ENCODE measurements at places on chromosomes 1 and 21.

DNA sequence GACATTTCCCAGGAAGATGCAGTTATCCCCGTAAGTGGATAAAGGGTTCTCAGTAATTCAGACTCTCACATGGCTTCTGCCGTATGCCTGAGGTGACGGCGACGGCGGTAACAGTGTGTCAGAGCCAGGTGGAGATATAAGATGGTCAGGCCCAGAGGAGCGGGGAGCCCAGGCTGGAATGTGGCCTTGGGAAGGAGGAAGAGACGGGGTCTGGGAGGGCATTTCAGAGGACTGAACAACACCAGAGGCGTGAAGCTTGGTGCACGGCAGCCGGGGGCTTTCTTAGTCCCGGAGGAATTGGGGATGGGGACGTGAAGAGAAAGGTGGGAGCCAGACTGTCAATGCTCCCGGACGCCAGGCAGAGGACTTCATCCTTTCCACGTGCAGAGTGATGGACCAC lies 1.0 kb downstream of the RER1 start:
- no peak for DNase-seq

- DNase-seq = no peak
These were observed 71.8 kb downstream of the ODF2L start for GRCh38 chr1:86324130-86324822.

GRCh38 chr1:76613886-76614285 lies 253.4 kb upstream of the ST6GALNAC5 start:
- DNase-seq = no peak

DNA sequence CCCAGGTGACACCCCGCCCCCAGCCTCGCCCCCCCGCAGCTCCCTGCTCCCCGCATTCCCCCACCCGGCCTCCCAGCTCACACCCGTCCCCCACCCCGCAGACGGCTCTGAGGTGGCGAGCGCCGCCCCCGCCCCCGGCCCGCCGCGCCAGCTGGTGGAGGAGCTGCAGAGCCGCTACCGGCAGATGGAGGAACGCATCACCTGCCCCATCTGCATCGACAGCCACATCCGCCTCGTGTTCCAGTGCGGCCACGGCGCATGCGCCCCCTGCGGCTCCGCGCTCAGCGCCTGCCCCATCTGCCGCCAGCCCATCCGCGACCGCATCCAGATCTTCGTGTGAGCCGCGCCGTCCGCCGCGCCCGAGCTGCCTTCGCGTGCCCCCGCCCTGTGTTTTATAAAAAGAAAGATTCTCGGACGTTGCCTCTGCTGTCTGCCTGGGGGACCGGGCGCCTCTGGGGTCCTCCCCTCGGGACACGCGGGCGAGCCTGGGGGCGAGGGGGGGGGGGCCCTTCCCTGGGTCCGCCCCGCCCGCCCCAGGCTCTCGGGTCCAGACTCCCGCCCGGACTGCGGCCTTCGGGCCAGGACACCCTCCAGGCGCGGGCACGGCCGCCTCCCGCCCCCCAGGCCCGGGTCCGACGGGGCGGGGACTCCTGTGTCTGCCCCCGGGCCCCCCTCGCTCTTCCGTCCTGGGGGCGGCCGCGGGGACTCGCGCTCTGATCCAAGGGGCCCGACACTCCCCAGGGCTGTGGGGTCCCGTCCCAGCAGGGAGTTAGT lies 1.6 kb upstream of the MMP23B start:
- DNase-seq = peak; percentile 92

- no peak for DNase-seq
These were observed 12.5 kb upstream of the TNNI3K start for GRCh38 chr1:74222701-74223100.

GRCh38 chr1:172496678-172497077 lies 36.3 kb upstream of the SUCO start:
- DNase-seq = no peak

- no peak for DNase-seq
These were observed 78.7 kb downstream of the FGGY start for GRCh38 chr1:59375321-59376220.

- no peak for DNase-seq
These were observed 64.0 kb downstream of the CCDC18 start for GRCh38 chr1:93244298-93245069.

GRCh38 chr1:218164111-218164929 lies 120.8 kb upstream of the RRP15 start:
- no peak for DNase-seq

GRCh38 chr1:151408891-151409290 lies 9.5 kb downstream of the PSMB4 start:
- DNase-seq = no peak

- no peak for DNase-seq
These were observed 23.3 kb downstream of the UBASH3A start for GRCh38 chr21:42426876-42427480.

GRCh38 chr1:30966690-30967369 lies 58.3 kb upstream of the SDC3 start:
- no peak for DNase-seq

DNA sequence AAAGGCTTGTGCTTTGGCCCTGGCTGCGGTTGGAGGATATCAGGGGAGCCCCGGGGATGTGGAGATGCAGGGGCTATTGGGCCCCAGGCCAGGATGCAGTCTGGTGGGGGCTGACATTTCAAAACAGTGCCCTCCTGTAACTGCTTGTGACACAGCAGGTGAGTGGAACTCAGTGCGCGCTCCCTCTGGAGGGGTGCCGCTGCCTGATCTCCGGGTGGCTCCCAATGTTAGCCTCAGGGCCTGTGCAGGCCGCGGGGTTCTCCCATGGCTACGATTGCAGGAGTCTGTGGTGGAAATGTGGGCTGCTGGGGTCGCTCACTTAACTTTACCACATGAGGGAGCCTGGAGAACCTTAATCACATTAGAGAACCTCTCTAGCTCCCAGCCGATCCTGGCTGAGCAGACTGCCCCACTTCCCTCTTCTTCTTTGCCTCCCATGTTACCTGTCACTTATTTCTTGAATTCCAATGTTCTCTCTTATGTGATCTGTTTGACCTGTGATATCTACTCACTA lies 163.2 kb downstream of the FMN2 start:
- DNase-seq = no peak

- DNase-seq = no peak
These were observed 55.6 kb downstream of the USP24 start for GRCh38 chr1:55159571-55159970.

DNA sequence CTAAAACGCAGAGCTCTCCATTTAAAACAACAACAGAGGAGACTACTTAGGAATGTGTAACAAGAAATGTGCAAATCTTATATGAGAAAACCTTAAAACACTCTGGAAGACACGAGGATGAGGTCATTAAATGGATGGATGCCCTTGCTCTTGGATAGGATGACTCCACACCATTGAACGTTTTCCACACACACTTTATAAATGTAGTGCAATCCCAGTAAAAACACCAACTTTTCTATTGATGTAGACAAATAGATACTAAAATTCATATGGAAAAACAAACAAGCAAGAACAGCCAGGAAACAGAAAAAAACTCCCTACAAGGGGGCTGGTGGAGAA lies 18.4 kb upstream of the COL6A1 start:
- DNase-seq = no peak

- peak; percentile 68 for DNase-seq
These were observed 86.6 kb upstream of the DPH5 start for GRCh38 chr1:101112051-101112780.

GRCh38 chr21:14560555-14560954 lies 14.4 kb upstream of the SAMSN1 start:
- DNase-seq = no peak

DNA sequence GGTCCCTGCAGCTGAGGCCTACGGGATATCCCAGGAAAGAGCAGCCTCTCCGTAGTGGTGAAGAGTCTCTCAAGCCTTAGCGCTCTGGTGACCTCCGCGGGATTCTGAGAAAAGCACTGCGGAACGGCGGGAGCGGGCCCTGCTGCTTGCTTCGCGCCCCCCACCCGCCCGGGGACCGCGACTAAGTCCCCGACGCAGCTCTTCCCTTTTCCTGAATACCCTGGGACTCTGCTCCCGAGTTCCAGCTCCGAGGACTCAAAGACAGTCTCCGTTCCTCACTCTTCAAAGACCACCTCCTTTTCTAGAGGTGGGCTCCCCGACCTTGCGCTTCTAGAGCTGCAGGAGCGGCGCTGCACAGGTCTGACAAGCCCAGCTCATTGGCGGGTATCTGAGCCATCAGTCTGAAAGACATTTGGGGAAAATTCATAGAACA lies 3.6 kb upstream of the PRRX1 start:
- no peak for DNase-seq

- no peak for DNase-seq
These were observed 196.5 kb downstream of the TPR start for GRCh38 chr1:186178426-186179043.

GRCh38 chr1:38533772-38534472 lies 325.6 kb downstream of the RRAGC start:
- DNase-seq = no peak

- DNase-seq = no peak
These were observed 62.5 kb upstream of the LYST start for GRCh38 chr1:235929216-235929615.

DNA sequence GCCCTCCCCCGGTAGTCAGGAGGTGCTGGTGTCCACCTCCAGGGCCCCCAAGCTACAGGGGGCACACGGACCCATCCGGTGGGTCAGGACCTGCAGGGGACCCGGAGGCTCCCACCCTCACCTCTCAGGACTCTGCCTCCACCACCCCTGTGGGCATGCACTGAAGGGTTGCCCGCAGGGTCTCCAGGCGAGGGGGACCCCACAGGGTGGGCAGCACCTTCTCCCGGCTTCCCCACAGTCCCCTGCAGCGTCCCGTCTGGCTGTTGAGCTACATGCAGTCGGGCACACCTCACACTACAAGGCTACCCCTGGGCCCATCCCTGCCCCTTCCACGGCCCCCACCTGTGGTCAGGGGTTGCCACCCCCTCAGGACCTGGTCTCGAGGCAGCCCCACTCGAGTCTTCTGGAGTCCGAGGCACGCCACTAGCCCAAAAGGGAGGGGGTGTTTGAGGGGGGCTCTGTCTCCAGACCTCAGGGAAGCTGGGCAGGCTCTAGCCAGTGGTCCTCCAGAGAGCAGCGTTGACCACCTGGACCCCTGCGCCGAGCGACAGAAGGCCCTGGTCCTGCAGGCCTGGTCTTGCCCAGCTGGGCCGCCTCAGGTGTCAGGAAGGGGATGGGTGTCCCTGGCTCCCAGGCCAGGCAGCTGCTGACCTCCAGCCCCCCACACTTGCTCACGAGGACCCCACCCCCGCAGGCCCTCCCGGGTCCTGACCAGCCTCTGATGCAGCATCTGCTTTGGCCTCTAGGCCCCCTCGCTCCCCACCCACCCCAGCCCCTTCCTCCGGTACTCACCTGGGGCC lies 9.6 kb downstream of the PARS2 start:
- DNase-seq = no peak

DNA sequence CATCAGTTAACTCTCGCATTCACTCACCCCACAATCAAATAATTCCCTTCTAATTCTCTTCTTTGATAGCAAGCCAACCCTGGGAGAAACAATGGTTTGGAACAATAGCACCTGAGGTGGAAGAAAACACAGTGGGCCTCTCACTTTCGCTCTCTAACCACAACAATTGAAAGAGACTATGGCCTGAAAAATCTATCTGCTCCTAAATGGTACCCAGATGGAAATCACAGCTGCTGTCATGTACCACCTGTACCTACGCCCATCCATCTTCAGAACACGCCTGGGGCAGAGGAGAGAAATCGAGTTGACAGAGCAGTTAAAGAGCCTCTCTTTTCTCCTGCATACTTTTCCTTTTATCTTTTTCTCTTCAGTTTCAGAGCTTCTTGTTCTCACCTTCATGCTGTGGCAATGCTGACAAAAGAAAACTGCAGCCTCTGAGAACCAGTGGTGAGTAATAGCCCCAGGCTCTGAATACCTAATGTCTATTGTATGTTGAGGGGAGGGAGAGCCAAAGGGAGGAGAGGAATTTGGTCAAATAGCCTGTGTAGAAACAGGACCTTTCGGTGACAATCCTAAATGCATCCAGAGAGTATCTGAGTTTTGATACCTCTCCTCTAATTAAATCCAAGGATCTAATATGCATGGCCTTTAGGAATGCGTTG lies 57.7 kb downstream of the ZC3H11B start:
- DNase-seq = no peak

DNA sequence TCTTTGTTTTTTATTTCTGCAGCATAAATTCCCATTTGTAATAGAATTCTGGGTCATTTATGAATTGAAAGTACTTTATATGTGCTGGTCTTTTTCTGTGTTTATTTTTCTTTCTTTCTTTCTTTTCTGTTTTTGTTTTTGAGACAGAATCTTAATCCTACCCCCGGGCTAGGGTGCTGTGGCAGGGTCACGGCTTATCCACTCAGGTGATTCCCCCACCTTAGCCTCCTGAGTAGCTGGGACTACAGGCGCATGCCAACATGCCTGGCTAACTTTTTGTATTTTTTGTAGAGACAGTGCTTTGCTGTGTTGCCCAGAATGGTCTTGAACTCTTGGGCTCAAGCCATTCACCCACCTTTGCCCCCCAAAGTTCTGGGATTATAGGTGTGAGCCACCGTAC lies 18.7 kb downstream of the RAP1A start:
- DNase-seq = no peak

DNA sequence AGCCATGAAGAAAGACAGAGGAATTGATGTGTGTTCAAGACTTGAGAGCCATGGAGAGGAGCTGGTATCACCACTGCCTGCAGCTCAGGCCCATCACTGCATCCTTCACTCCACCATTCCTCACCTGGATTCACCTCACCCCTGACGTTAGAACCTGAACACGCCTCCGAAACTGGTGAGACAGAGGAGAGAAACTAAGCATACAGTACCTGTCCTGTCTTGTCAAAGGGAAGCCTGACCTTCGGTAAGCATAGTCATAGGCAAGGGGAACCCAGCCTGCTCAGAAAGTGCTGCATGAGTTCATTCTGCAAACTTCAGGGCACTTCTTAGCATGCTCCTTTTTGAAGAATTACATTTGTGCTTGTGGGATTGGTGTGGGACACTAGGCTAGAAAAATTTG lies 425.8 kb downstream of the DSCAM start:
- DNase-seq = no peak

GRCh38 chr1:10733474-10734366 lies 62.7 kb downstream of the CASZ1 start:
- DNase-seq = no peak

DNA sequence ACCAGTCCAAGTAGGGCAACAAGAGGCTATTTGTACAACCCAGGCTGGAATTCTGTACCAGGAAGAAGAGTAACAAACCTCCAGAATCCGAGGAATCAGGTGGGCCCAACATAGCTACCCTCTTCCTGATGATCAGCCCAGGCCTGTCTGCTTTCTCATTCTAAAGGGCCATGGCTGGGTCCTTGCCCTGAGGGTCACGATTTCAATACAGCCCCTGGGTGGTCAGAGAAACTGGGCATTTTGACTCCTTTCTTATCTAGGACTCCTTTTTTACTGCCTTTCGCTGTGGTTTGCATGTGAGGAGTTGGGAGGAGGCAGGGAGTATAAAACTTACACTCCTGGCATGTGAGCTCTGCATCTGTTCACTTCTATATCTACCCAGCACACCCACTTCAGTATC lies 164.9 kb upstream of the COA6 start:
- no peak for DNase-seq

Measured in activated CD8-positive, alpha-beta memory T cell treated with anti-CD3 and anti-CD28 coated beads, Interleukin-2, amount 50 U/mL, for 4 hours (primary cell).